HFFc6 (cell line): ENCODE measurements at places on chromosomes 12 and 14. TPM values are rescaled to one million over a fixed set of nuclear protein-coding genes. Genes with fewer than 3 reads are reported as not detected.

GRCh38 chr14:78131201-78131600, 39.0 kb upstream of the NRXN3 start:
- no peak overlapping the region for H3K27ac ChIP-seq
- no peaks in the 10 kb centered on the region; the same call in 1 of the 2 replicates for H3K27me3 ChIP-seq
- no peak for DNase-seq
- H3K36me3 ChIP-seq = no peaks in the 10 kb centered on the region
- H3K4me1 ChIP-seq = no peaks in the 10 kb centered on the region

The DICER1 gene
- 37.4 to 43.8 TPM (median 39.0 TPM) in 3 replicates for total RNA-seq

DNA sequence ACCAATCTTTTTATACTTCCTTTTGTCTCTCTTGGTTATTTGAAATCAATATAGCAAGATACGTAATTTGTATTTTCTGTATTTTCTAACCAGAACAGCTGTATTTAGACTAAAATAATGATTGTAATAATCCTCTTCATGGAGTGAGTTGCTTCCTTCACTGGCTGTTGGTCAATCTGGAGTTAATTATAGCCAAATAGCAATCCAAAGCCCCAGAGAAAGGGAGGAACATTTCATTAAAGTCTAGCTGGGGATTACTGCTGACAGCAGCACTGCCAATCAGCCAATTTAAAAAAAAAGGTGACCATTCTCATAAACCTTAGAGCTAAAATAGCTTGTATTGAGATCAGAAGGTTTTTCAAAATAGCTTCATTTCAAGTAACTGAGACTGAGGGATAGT, 118.0 kb downstream of the TRHDE start:
- H3K27me3 ChIP-seq = peaks cover 2% of the 10 kb centered on the region; the same call in 1 of the 2 replicates
- H3K36me3 ChIP-seq = peaks cover 36% of the 10 kb centered on the region
- no peak for DNase-seq

DNA sequence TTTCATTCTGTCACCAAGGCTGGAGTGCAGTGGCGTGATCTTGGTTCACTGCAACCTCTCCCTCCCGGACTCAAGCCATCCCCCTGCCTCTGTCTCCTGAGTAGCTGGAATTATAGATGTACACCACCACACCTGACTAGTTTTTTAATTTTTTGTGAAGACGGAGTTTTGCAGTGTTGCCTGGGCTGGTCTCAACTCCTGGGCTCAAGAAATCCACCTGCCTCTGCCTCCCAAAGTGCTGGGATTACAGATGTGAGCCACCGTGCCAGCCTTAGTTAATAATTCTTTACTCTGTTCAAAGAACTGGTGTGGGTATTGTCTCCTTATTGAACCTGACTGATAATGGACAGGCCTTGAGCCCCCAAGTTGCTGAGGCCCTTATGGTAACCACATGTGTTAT, 10.4 kb upstream of the KRT7 start:
- H3K4me1 ChIP-seq = peaks cover 56% of the 10 kb centered on the region
- DNase-seq = no peak
- no peak overlapping the region for H3K4me3 ChIP-seq
- peaks cover 27% of the 10 kb centered on the region for H3K36me3 ChIP-seq

The OR8S1 gene
- total RNA-seq = not detected in 3 replicates

- H3K27ac ChIP-seq = peak overlapping the region; percentile 84
- peaks cover 19% of the 10 kb centered on the region for H3K4me1 ChIP-seq
- DNase-seq = peak; percentile 45
- H3K27me3 ChIP-seq = peaks cover 1% of the 10 kb centered on the region; the same call in 1 of the 2 replicates
- peak overlapping the region; percentile 68 for H3K4me3 ChIP-seq
Observed at GRCh38 chr12:51442324-51442723, 17.7 kb downstream of the SLC4A8 start.

DNA sequence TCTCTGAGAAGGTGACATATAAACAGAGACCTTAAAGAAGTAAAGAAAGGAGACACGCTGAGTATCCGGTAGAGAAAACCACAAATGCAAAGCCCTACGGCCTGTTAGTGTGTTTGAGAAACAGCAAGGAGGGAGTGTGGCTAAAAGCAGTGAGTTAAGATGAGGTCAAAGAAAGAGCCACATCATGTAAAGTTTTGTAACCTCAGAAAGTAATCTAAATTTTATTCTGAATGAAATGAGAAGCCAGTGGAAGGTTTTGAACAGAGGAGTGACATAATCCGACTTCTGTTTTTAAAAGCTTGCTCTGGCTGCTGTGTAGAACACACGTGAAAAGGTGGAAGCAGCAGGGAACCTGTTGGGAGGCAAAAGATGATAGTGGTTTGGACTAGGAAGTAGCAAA, 32.6 kb downstream of the PPP2R5E start:
- DNase-seq = no peak
- H3K27me3 ChIP-seq = no peaks in the 10 kb centered on the region
- H3K4me3 ChIP-seq = no peak overlapping the region
- no peak overlapping the region for H3K27ac ChIP-seq

DNA sequence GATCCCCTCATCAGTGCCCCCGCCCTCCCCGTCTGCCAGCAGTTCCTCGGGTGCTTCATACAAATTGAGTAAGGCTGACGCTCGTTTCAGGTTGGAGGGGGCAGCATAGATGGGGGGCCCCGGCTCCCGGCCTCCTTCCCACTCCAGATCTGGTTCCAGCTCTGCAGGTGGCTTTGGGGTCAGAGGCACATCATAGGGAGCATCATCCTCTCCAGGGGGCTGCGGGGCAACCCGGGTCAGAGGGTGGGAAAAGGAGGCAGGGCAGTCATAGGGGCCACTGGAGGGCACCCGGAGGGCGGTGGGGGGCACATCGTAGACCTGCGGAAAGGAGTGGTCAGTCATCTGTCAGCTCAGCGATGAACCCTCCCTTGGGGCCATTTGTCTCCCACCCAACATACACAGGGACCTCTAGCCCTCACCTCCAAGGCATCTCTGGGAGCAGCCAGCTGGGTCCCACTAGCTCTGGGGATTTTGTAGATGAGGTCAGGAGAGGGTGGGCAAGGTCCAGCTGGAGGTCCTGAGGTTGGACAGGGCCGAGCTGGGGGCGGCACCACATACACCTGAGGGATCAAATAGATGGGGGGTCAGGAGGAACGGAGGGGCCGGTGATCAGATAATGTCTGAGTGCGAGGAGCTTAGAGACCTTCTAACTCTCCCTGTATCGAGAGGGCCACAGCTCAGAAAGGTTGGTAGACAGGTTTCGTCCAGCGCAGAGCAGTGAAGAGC, 5.1 kb downstream of the EFS start:
- H3K4me3 ChIP-seq = no peak overlapping the region
- peaks cover 19% of the 10 kb centered on the region for H3K4me1 ChIP-seq
- no peaks in the 10 kb centered on the region for H3K36me3 ChIP-seq
- DNase-seq = no peak

GRCh38 chr12:45727980-45728629, 1.4 kb upstream of the ARID2 start:
- 0 out of 2 replicates have a peak, but pooled peaks cover 4% of the 10 kb centered on the region for H3K36me3 ChIP-seq
- H3K27ac ChIP-seq = peak overlapping the region; percentile 99
- DNase-seq = peak; percentile 0
- 0 out of 2 replicates have a peak, but pooled peaks cover 2% of the 10 kb centered on the region for H3K27me3 ChIP-seq
- peaks cover 37% of the 10 kb centered on the region for H3K4me1 ChIP-seq
- H3K4me3 ChIP-seq = peak overlapping the region; percentile 92

DNA sequence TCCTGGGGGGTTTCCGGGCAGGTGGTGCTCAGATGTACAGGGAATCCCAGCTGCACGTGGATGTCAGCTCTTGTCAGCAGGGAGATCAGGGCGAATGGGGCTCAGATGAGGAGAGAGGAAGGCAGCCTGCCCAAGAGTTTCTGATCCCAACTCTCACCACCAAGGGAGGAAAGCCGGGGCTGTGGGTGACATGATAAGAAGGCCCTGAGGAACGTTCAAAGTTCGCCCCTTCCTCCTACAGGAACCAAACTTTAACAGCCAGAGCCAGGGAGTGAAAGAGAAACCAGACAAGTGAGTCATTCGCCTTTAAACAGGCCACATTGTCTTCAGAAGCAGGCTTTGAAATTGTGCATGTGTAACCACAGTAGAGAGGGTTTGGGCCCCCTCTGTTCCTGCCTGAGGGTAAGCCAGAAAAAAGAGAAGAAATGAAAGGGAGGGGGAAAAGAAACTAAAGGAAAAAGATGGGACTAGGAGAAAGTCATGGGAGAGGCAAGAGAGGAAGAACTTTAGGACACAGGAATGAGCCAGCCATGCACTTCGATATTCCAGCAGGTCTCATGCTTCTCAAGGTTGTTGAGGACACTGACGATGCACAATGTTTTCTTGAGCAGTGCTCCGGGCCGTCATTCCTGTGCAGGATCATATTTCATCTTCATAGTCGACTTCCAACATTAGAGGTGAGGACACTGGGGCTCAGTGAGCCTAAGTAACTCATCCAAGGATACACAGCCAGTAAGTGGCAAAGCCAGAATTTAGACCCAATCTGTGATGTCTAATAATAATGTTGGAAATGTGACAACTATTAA, 691.4 kb upstream of the TBX3 start:
- peak overlapping the region; percentile 88 for H3K27ac ChIP-seq
- H3K27me3 ChIP-seq = peaks cover 5% of the 10 kb centered on the region
- no peaks in the 10 kb centered on the region for H3K36me3 ChIP-seq
- H3K4me3 ChIP-seq = peak overlapping the region; percentile 80

The KRT5 gene
- not detected in 3 replicates for total RNA-seq

DNA sequence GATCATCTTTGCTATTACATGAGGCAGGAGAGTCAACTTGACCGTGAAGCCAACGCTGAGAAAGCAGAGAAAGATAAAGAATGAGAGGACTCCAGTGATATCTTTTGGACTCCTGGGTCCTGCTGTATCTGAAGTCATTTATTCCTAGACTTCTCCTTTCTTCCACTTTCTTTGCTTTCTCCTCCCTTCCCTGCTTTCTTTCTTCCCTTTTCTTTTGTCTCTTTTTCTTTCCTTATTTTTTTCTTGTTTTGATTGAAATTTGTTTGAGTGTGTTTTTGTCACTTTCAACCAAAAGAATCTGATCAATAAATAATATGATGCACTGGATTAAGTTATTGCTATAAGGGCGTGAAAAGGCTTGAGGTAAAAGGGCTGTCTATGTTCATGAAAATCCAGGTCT, 13.4 kb upstream of the GALNT6 start:
- H3K4me3 ChIP-seq = no peak overlapping the region
- H3K36me3 ChIP-seq = no peaks in the 10 kb centered on the region
- H3K4me1 ChIP-seq = peaks cover 5% of the 10 kb centered on the region; the same call in 1 of the 2 replicates
- DNase-seq = no peak
- H3K27me3 ChIP-seq = no peaks in the 10 kb centered on the region; the same call in 1 of the 2 replicates

DNA sequence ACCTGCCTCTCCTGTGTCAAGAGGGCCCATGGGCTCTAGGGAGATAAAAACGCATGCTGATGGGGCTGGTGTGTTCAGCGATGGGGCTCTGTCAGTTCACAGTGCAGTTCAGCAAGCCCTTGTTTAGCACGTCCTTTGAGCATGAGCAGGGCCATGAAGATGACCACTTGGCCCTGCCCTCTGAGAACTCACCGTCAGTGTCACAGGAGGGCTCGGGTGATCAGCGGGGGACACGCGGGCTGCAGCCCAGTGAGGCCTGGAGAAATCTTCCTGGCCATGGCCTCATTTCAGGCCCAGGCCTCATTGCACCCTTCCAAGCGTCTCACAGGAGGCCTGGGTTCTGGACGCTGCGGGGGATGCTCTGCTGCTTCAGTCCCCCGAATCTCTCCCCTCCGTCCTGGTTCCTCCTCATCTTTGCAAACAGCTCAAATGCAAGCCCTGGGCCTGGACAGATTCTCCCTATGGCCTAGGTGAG, 181.6 kb downstream of the ADGRD1 start:
- H3K36me3 ChIP-seq = peaks cover 3% of the 10 kb centered on the region; the same call in 1 of the 2 replicates
- no peak overlapping the region for H3K27ac ChIP-seq
- no peak for DNase-seq
- no peaks in the 10 kb centered on the region; the same call in none of the 2 replicates for H3K27me3 ChIP-seq
- H3K4me3 ChIP-seq = no peak overlapping the region

DNA sequence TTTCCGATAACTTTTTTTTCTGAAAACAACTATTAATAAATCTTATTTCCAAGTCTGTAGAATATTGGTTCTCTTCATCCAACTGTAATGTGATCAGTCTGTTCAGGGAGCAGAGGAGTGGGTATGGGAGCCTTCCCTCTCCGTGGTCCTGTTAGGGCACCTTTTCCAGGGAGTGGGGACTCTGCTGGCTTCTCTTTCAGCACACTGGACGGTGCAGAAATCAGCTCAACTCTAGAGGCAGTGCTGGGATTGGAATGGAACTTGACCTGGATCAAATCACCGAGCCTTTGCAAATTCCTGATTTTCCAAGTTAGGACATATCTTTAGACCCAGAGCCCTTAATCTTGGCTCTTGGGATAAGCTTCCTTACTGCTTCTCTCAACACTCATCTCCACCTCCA, 630.4 kb downstream of the DIO2 start:
- H3K27me3 ChIP-seq = no peaks in the 10 kb centered on the region
- H3K36me3 ChIP-seq = no peaks in the 10 kb centered on the region
- no peak for DNase-seq
- no peak overlapping the region for H3K27ac ChIP-seq
- H3K4me3 ChIP-seq = no peak overlapping the region

DNA sequence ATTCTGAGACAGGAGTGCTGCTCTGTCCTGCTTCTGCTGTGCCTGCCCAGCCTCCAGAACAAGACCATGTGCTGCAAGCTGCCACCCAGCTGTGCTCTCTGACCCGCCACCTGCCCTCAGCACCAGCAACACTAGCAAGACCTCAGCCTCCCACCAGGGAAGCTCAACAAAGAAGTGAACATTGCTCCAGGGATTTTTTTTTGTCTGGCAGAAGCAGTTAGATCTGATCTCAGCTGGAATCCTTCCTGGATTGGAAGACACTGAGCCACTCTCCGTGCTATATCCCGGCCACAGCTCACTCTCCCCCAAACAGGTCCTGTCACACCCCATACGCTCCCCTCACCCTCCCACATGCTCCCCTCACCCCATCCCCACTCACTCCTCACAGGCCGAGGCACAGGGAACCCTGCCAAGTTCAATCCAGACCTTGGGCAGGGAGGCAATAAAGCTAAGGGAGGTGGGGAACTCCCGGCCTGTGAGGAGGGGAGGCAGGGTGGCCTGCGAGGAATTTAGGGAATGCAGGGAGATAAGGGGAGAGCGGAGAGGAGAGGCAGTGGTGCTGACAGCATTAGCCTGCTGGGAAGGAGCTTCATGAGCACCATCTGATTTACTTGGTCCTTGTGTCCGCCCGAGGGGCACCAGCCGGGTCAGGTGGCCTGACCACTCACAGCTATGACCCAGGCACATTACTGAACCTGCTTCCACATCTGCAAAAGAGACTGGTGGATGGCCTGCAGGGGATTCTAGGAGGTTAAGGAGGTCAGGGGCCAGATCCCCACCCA, 29.7 kb downstream of the CCDC85C start:
- no peaks in the 10 kb centered on the region for H3K36me3 ChIP-seq
- H3K27me3 ChIP-seq = no peaks in the 10 kb centered on the region; the same call in none of the 2 replicates
- peaks cover 80% of the 10 kb centered on the region for H3K4me1 ChIP-seq

- no peak overlapping the region for H3K4me3 ChIP-seq
- H3K27ac ChIP-seq = no peak overlapping the region
- peaks cover 8% of the 10 kb centered on the region for H3K4me1 ChIP-seq
- no peaks in the 10 kb centered on the region for H3K36me3 ChIP-seq
- peaks cover 8% of the 10 kb centered on the region for H3K27me3 ChIP-seq
- DNase-seq = no peak
Observed at GRCh38 chr12:1801303-1801975, 18.9 kb upstream of the LRTM2 start.

The ARHGAP5 gene
- total RNA-seq = 72.5 to 101 TPM (median 78.6 TPM) in 3 replicates

- H3K4me1 ChIP-seq = peaks cover 25% of the 10 kb centered on the region
- no peaks in the 10 kb centered on the region for H3K36me3 ChIP-seq
- H3K27ac ChIP-seq = no peak overlapping the region
Observed at GRCh38 chr14:99808154-99808505, 14.9 kb downstream of the EML1 start.

The FRMD6 gene
- total RNA-seq = 384 to 565 TPM (median 487 TPM) in 3 replicates

GRCh38 chr12:4997939-4998338, 45.7 kb upstream of the KCNA5 start:
- peak overlapping the region; percentile 79 for H3K27ac ChIP-seq
- peaks cover 21% of the 10 kb centered on the region for H3K27me3 ChIP-seq
- no peaks in the 10 kb centered on the region; the same call in 1 of the 2 replicates for H3K36me3 ChIP-seq
